ENCODE measurements at places on chromosomes 5 and 9.

DNA sequence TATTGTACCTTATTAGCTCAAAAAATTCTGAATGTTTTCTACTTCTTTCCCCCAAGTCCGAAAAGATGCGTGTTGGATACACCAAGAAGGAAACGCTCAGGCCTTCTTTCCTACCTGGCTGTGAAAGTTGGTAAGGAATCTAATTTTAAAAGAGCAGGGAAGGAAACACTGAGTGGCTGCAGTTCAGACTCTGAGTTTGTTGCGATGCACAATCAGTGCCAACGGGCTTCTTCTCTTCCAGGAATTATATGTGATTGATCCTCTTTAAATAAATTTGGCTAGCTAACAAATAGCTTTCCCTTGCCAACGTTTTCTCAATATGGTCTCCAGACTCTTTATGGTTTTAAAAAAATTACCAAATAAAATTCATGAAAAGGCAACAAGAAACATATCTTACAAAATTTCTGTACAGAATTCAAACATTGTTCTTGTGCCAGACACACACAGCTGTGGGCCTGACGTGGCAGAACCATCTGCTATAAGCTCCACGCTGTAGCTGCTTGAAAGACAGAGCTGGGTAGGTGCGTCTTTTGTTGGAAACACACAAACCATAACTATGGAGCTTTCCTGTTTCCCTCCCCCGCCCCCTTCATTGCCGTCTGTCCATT, 493.1 kb downstream of the ZNF608 start:
- DNase-seq, result no peak

GRCh38 chr5:40477856-40478546, 201.7 kb upstream of the PTGER4 start:
- DNase-seq, result no peak

DNA sequence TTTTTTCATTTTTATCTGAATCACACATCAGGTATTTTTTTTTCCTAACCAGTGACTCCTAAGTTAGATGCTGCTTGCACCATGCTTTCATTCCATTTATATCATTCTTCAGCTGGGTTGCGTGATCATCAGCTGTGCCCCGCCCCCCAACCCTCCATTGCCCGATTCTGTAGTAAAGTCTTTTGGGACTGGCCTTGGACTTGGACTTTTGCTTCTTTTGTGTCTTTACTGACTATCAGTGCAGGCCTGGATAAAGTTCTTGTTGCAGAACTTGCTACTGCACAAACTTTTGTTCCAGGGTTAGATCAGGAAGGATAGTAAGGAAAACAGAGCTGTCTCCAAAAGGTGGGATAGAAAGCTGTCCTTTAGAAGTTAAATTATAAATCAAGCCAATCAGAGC, 38.5 kb downstream of the SLC22A5 start:
- no peak for DNase-seq

- no peak for DNase-seq
Measured at GRCh38 chr9:120350596-120350995, 229.4 kb downstream of the CDK5RAP2 start.

GRCh38 chr9:33446946-33447798, at the start of gene AQP3:
AQP3 (minus strand) TSS chr9:33447593; CDS start chr9:33447530, 63 bp downstream.
- DNase-seq, result peak; percentile 70

DNA sequence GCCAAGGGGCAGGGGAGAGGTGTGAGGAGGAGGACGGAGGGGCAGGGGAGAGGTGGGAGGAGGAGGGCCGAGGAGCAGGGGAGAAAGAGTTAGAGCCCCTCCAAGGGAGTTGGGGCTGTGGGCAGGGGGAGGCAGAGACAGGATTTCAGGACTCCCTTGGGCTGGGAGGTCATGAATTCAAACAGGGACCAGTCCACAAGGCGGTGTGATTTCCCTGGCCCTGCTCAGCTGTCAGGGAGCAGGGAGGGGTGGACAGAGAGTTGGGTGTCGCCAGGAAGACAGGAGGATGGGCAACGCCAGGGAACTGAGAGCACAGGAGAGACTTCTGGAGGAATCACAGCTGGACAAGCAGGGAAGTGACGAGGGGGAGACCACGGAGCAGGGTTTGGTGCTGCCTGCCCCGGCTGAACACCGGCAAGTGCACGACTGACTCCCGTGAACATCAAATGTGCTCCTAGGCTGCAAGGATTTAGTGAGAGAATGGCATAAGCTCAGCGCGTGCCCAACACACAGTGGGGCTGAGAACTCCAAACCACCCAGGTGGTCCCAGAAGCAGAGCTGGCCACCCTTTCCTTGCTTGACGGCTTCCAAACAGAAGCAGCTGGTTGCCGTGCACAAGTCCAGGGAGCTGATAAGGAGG, 17.8 kb upstream of the OLFM1 start:
- no peak for DNase-seq

GRCh38 chr5:114726131-114726530, 364.3 kb downstream of the KCNN2 start:
- DNase-seq, result no peak

- no peak for DNase-seq
Measured at GRCh38 chr5:109825450-109825849, 135.7 kb downstream of the MAN2A1 start.

Measured in activated effector memory CD4-positive, alpha-beta T cell treated with Interleukin-2 at 50 U/mL for 16 hours (primary cell).